Activated naive CD8-positive, alpha-beta T cell treated with anti-CD3 and anti-CD28 coated beads for 36 hours (primary cell): ENCODE measurements at places on chromosomes 2 and 18.

DNA sequence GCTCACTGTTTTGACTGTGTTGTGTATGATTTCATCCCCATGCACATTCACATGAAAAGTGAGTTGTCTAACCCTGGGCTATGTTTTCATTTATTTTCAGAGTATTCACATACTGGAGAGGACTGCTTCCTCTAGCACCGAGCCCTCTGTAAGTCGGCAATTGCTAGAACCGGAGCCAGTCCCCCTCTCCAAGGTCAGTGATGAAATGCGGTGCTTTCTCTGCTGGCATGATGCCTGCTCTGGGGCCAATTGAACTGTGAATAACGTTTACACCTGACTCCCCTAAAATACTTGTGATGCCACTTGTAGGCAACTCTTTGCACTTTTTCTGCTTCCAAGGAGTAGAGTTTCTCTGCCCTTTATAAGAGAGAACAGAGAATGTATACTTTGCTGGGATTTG lies 126.9 kb downstream of the PRKRA start:
- H3K27ac ChIP-seq, result no peak overlapping the region
- no peak overlapping the region for H3K4me3 ChIP-seq
- H3K36me3 ChIP-seq, result no peaks in the 10 kb centered on the region
- H3K4me1 ChIP-seq, result no peaks in the 10 kb centered on the region
- H3K27me3 ChIP-seq, result peaks cover 31% of the 10 kb centered on the region

GRCh38 chr18:57890266-57890665 lies 87.2 kb upstream of the ATP8B1 start:
- no peak overlapping the region for H3K4me3 ChIP-seq
- DNase-seq, result no peak
- peaks cover 4% of the 10 kb centered on the region for H3K36me3 ChIP-seq
- peaks cover 3% of the 10 kb centered on the region for H3K4me1 ChIP-seq

DNA sequence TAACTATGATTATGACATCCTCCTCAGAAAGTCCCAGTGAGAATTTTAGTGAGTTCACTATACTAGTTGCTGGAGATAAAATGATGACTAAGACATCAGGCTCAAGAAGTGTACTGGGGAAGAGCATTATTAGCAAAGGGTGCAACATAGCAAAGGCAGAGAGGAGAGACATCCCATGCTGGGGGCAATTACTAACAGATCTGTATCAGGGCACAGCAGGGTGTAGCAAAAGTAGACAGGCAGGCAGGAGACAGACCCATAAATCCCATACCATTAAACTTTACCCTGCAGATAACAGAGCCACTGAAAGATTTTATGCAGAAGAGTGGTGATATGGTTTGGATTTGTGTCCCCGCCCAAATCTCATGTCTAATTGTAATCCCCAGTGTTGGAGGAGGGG lies 161.7 kb downstream of the SP3 start:
- H3K4me3 ChIP-seq, result no peak overlapping the region
- no peaks in the 10 kb centered on the region for H3K27me3 ChIP-seq
- peaks cover 5% of the 10 kb centered on the region for H3K4me1 ChIP-seq
- no peaks in the 10 kb centered on the region for H3K36me3 ChIP-seq
- H3K27ac ChIP-seq, result no peak overlapping the region

- H3K27ac ChIP-seq, result no peak overlapping the region
- DNase-seq, result no peak
- H3K4me1 ChIP-seq, result no peaks in the 10 kb centered on the region
- peaks cover 38% of the 10 kb centered on the region for H3K27me3 ChIP-seq
- no peaks in the 10 kb centered on the region for H3K36me3 ChIP-seq
Observed at GRCh38 chr2:202109737-202110184, 36.7 kb downstream of the KIAA2012 start.

DNA sequence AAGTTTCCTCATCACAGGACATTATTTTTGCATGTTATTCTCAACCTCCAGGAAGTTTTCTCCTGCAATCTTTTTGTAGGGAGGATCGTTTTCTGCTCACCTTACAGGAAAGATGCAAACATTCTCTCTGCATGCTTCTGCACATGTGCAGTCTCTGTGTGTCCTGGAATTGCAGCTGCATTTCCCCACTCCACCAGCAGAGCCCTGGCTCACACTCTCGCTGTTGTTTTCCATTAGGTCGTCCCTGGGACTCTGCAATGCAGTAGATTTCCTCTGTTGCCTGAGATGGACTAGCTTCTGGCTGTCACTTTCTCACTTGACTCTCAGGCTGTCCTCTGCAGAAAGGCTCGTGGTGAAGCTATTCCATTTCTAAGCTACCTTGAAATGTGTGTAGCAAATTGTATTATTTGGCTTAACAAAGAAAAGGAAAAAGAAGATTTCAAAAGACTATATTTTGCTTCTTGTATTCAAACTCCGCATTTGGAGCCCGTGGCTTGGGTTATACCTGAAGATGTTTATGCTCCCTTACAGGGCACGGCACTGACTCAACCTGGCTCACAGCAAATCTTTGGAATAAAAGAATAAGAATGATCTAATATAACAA lies 346.7 kb downstream of the RAD51AP2 start:
- no peaks in the 10 kb centered on the region for H3K4me1 ChIP-seq
- no peak overlapping the region for H3K27ac ChIP-seq
- no peaks in the 10 kb centered on the region for H3K27me3 ChIP-seq
- no peak overlapping the region for H3K4me3 ChIP-seq
- H3K36me3 ChIP-seq, result no peaks in the 10 kb centered on the region
- DNase-seq, result no peak

- no peaks in the 10 kb centered on the region for H3K36me3 ChIP-seq
- H3K27ac ChIP-seq, result no peak overlapping the region
- no peak for DNase-seq
- peaks cover 12% of the 10 kb centered on the region for H3K4me1 ChIP-seq
- H3K27me3 ChIP-seq, result peaks cover 5% of the 10 kb centered on the region
Observed at GRCh38 chr2:152611458-152612231, 105.6 kb downstream of the PRPF40A start.

- no peaks in the 10 kb centered on the region for H3K36me3 ChIP-seq
- peaks cover 3% of the 10 kb centered on the region for H3K27me3 ChIP-seq
- no peak overlapping the region for H3K4me3 ChIP-seq
- no peaks in the 10 kb centered on the region for H3K4me1 ChIP-seq
- DNase-seq, result no peak
- H3K27ac ChIP-seq, result no peak overlapping the region
Observed at GRCh38 chr2:1936427-1936980, 192.2 kb upstream of the PXDN start.

GRCh38 chr2:147045113-147045512 lies 799.7 kb upstream of the ACVR2A start:
- H3K4me1 ChIP-seq, result no peaks in the 10 kb centered on the region
- H3K36me3 ChIP-seq, result no peaks in the 10 kb centered on the region
- peak; percentile 24 for DNase-seq
- peaks cover 3% of the 10 kb centered on the region for H3K27me3 ChIP-seq

DNA sequence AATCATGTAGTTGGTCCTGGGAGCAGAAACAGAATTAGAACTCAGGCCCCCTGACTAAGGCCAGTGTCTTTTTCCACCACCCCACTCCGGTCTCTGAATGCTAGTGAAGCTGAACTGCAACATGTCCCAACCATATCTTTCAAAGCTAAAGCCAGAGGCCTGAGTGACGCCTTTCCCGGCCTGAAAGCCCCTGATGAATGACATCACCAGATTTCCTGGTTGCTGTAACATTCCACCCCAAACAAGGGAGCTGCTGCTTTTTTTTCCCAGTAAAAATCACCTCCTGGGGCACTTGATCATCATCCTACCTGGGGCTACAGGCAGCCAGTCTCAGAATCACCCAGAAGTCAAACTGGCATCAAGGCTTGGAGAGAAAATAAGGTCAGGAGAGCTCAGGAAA lies 162.7 kb downstream of the ARL4C start:
- no peak overlapping the region for H3K27ac ChIP-seq
- no peaks in the 10 kb centered on the region for H3K27me3 ChIP-seq
- peaks cover 43% of the 10 kb centered on the region for H3K4me1 ChIP-seq
- no peak overlapping the region for H3K4me3 ChIP-seq
- no peak for DNase-seq
- peaks cover 7% of the 10 kb centered on the region for H3K36me3 ChIP-seq

DNA sequence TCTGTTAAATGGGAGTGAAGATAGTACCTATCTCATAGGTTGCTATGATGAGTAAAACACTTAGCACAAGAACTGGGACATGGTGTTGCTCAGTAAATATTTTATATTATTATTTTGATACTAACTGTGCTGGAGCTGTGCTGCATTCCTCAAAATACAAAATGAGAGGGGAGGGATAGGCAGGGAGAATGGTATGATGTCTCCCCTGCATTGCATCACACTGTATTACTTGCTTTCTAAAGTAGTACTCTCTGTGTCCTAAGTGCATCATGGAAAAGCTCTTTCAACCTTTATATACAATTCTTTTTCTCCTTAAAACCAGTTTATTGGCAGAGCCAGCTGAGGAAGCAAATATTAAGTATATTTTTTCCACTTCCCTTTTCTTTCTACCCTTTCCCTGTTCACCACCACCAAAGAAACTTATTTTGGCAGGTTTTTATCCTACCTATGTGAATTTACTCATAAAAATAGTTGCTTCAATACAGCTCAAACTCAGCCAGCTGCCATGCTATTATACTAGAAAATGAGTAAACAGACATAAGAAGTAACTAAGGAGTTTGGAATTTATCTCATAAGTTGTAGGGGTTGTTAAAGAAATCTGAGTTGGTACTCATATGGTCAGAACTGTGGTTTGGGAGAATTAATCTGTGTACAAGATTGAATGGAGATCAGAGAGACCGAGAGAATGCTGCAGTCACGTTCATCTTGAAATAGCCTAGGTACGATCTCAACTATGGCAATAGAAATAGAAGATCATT lies 60.3 kb downstream of the EHBP1 start:
- DNase-seq, result no peak
- H3K27me3 ChIP-seq, result no peaks in the 10 kb centered on the region
- H3K4me3 ChIP-seq, result no peak overlapping the region
- no peak overlapping the region for H3K27ac ChIP-seq

DNA sequence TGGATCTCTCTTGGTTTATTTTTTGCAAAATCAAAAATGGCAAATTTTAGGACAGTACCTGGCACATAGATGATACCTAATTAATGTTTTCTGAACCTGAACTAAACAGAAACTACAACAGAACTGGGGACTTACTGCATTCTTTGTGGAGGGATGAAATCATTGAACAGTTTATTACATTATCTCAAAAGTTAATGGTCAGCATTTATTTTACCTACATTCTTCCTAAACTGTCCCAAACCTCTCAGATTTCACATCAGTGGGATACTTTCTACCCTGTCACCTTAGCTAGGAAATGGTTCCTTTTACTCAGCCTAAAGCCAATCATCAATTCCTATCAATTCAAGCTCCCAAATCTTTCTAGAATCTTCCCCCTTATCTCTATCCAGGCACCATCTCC lies 10.3 kb downstream of the NIF3L1 start:
- no peak overlapping the region for H3K4me3 ChIP-seq
- peak overlapping the region; percentile 9 for H3K27ac ChIP-seq
- DNase-seq, result no peak
- no peaks in the 10 kb centered on the region for H3K27me3 ChIP-seq

GRCh38 chr18:35227254-35227653 lies 13.6 kb upstream of the ZNF397 start:
- no peaks in the 10 kb centered on the region for H3K27me3 ChIP-seq
- H3K4me3 ChIP-seq, result no peak overlapping the region
- H3K36me3 ChIP-seq, result no peaks in the 10 kb centered on the region
- no peak overlapping the region for H3K27ac ChIP-seq

DNA sequence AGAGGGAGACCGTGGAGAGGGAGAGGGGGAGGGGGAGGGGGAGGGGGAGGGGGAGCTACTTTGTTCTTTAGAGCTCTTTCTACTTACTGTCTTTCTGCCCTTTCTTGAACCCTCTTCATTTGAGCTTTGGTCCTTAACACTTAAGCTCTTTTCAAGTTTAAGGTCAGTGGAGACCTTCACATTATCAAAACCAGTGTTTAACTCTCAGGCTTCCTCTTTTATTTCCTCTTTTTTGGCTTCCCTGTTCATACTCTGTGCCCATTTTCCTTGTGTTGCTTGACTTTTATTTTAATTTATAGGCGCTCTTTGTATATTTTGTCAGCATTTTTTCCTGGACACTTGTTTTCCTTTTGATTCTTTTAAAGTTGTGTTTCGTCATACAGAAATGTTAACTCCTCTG lies 37.1 kb downstream of the ACSL3 start:
- peaks cover 15% of the 10 kb centered on the region for H3K4me1 ChIP-seq
- H3K27me3 ChIP-seq, result no peaks in the 10 kb centered on the region
- peaks cover 5% of the 10 kb centered on the region for H3K36me3 ChIP-seq
- H3K27ac ChIP-seq, result no peak overlapping the region
- no peak overlapping the region for H3K4me3 ChIP-seq
- no peak for DNase-seq

GRCh38 chr18:46141199-46141598 lies 37.0 kb downstream of the HAUS1 start:
- no peak overlapping the region for H3K27ac ChIP-seq
- H3K27me3 ChIP-seq, result no peaks in the 10 kb centered on the region
- no peaks in the 10 kb centered on the region for H3K36me3 ChIP-seq
- H3K4me3 ChIP-seq, result no peak overlapping the region

GRCh38 chr18:43893001-43893637 lies 615.8 kb upstream of the SYT4 start:
- no peaks in the 10 kb centered on the region for H3K36me3 ChIP-seq
- DNase-seq, result no peak
- no peaks in the 10 kb centered on the region for H3K4me1 ChIP-seq
- no peaks in the 10 kb centered on the region for H3K27me3 ChIP-seq
- no peak overlapping the region for H3K4me3 ChIP-seq

DNA sequence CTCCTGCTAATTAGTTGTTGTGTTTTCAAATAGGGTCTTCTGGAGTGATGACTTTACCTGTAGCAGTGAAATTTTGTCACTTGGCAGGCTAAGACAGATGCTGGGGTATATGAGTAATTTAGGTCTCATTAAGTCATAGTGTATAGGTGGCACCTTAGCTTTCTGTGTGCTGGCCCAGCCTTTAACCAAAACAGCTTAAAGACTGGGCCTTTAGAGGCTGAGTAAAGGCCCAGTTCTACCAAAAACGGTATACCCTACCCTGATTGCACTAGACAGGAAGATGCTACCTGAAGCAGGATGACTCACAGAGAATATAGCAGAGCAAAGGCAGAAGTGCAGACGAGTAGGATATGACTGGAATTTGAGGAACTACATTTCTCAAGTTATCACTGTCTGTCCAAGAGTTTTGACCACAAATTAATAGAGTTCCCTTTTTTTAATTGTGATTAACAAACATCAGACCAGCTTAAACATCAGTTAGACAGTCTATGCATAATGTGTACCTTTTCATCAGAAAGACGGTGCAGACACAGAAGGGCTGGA lies 337.9 kb upstream of the SALL3 start:
- no peak overlapping the region for H3K4me3 ChIP-seq
- no peaks in the 10 kb centered on the region for H3K27me3 ChIP-seq
- no peak for DNase-seq
